ENCODE measurements at places on chromosomes 7 and 10. TPM values are rescaled to one million over a fixed set of nuclear protein-coding genes. Genes with fewer than 3 reads are reported as not detected.

The ANKIB1 gene
- 54.2 TPM for total RNA-seq

The SPDYE9 gene
- not detected for total RNA-seq

- no peaks in the 10 kb centered on the region for H3K36me3 ChIP-seq
- H3K4me1 ChIP-seq, result no peaks in the 10 kb centered on the region
- no peak overlapping the region for H3K27ac ChIP-seq
- DNase-seq, result no peak
- H3K27me3 ChIP-seq, result no peaks in the 10 kb centered on the region
Measured at GRCh38 chr7:22417349-22417748, 60.4 kb upstream of the RAPGEF5 start.

The ASB4 gene
- 0.33 TPM for total RNA-seq

GRCh38 chr10:127485153-127485857 lies 63.8 kb upstream of the NPS start:
- H3K4me3 ChIP-seq, result no peak overlapping the region
- H3K4me1 ChIP-seq, result no peaks in the 10 kb centered on the region
- peaks cover 19% of the 10 kb centered on the region for H3K27me3 ChIP-seq
- DNase-seq, result no peak
- no peak overlapping the region for H3K27ac ChIP-seq

GRCh38 chr10:14669576-14669975 lies 105.1 kb downstream of the FAM107B start:
- no peaks in the 10 kb centered on the region for H3K4me1 ChIP-seq
- no peak for DNase-seq
- no peak overlapping the region for H3K27ac ChIP-seq
- no peaks in the 10 kb centered on the region for H3K36me3 ChIP-seq
- no peak overlapping the region for H3K4me3 ChIP-seq

Data from breast epithelium (tissue), 4 donors.